ENCODE measurements at places on chromosomes 1 and 21.

- no peak for DNase-seq
These were observed 3.2 kb upstream of the RXFP4 start for GRCh38 chr1:155938220-155938627.

DNA sequence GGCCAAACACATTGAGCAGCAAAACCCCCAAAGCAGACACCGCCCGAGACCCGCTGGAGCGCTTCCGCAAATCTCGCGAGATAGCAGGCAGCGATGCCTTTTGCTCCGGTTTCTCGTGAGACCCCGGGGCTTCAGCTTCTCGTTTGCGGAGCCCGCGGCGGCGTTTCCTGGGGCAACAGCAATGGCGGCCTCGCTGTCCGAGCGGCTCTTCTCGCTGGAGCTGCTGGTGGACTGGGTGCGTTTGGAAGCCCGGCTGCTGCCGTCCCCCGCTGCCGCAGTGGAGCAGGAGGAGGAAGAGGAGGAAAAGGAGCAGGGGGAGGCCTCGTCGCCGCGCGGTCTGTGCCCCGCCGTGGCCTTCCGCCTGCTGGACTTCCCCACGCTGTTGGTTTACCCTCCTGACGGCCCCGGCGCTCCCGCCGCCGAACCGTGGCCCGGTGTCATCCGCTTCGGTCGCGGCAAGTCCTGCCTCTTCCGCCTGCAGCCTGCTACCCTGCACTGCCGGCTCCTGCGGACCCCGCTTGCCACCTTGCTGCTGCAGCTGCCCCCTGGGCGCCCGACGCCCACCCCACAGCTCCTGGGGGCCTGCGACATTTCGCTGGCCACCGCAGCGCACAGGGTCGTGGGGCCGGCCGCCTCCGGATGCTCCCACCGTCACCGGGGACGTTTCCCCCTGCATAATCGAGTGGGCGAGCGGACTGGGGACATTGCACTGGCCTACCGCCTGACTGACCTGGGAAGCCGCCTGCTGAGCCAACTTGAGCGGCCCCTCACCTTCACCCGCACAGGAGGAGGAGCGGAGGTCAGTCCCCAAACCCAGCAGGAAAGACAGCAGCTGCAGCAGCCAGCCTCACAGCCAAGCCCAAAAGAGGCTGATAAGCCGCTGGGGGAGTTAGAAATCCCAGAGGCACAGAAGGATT, at the start of gene MAP10:
MAP10 (plus strand) TSS at position 148 of the 917 bp plus-strand sequence; CDS start at position 182, 34 bp downstream.
- DNase-seq = peak; percentile 37

- DNase-seq = no peak
These were observed 392.6 kb upstream of the VAMP3 start for GRCh38 chr1:7378346-7379130.

DNA sequence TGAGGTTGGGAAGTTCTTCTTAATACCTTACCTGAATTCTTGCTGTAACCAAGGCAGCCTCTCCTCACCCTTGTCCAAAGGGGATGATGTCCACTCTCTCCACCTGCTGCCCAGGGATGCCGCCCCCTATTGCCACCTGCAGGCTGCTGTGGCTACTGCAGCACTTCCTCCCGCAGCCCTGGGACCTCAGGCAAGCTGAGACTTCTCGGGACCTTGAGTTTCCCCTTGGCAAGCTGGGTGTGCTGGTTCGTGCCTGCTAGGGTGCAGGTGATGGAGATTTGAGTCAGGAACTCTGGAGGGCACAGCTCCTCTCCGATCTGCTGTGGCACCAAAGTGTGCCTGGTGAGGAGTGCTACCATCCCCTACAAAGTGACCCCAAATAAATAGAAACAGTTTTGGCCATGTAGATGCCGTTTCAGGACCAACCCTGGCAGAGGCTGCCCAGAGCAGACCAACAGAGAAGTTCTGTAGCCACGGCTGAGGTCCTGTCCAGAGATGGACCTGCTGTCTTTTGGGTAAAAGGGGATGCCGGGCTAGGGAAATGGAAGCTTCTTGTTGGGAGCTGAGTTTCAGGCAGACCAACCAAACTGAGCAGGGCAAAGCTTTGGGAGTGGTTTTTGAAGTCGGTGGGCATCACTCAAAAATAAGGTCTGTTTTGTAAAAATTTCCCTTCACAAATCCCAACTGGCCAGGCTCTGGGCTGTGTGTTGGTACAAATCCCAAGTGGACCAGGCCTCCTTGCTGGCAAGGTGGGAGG, 31.7 kb downstream of the RUNX3 start:
- no peak for DNase-seq

DNA sequence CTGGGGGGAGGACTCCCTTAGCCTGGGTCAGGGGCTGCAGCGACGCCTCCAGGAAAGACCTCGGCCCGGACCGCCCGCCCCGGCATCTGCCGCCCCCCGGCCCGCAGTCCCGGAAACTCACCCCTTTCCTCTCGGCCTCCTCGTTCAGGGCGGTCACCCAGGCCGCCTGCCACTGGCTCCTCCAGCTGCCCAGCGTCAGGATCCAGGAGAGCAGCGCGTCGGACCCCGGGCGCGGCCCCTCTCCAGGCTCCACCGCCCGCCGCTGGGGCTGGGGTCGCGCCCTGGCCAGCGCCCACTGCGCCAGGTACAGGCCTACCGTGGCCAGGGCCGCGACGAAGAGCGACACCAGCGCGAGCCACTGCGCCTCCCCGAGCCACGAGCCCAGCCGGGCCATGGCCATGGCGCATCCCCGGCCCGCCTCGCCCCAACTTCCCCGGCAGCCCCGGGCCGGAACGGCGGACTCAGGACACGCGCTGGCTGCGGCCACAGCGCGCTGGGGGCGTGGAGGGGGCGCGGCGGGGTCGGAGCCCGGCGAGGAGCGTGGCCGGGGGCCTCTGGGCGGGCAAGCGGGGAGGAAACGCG, 478 bp downstream of the C2CD2 start:
- DNase-seq = no peak

- no peak for DNase-seq
These were observed 45.0 kb upstream of the FHAD1 start for GRCh38 chr1:15201849-15202551.

GRCh38 chr1:165116732-165117131, 239.8 kb downstream of the LMX1A start:
- no peak for DNase-seq

DNA sequence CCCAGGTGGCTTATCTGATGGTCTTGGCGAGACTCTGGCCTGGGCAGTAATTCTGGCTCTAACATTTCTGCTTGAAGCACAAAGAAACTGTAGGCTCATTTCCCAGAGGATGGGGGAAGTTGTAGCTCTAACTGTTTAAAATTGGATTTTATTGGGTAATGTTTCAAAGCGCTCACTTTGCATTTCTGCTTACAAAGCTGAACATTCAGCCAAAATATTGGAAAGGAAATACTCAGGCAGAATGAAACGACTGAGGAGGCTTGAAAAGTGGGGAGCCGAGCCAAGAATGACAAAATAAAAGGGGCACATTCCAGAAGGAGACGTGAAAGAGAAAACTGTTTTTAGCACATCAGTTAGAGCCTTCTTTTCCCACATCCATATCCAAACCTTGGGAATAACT, 202.6 kb downstream of the GRIK1 start:
- DNase-seq = no peak

DNA sequence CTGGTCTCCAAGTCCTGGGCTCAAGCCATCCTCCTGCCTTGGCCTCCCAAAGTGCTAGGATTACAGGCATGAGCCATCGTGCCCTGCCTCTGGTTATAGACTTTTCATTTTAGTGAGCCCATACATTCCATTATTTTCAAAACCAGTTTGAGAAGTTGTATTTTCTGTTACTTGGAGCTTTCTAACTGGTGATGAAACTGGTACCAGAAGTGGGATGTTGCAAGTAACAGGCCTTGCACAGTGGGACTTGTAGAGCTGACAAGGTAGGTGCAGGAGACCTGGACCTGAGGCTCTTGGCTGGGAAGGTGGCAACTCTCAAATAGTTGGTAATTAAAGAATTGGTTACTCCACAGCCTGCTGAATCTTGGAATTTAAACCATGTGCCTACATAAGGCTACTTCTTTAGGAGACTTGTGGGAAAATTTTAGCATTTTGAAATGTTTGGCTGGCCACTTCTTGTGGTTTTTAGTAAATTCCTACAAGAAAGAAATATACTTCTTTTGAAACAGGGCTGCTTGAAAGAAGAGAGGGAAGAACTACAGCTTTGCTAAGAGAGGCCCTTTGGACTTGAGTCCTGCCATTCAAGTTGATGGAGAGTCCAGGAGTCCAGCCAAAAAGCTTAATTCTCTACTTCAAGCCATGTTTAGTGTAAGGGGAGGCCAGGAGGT, 9.8 kb upstream of the ALPL start:
- no peak for DNase-seq

DNA sequence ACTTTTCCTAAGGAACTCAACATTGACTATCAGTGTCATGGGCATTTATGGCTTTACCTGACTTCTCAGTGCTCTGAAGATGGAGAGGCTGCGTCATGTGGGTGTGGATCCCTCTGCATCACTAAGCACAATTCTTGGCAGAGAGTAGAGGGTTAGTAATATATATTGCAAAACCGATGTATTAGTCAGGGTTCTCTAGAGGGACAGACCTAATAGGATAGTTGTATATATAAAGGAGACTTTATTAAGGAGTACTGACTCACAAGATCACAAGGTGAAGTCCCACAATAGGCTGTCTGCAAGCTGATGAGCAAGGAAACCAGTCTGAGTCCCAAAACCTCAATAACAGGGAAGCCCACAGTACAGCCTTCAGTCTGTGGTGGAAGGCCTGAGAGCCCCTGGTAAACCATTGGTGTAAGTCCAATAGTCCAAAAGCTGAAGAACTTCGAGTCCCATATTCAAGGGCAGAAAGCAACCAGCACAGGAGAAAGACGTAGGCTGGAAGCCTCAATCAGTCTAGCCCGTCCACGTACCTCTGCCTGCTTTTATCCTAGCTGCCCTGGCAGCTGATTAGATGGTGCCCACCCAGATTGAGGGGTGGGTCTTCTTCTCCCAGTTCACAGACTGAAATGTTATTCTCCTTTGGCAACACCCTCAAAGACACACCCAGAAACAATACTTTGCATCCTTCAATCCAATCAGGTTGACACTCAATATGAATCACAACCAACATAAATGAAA, 159.7 kb upstream of the NRIP1 start:
- no peak for DNase-seq

DNA sequence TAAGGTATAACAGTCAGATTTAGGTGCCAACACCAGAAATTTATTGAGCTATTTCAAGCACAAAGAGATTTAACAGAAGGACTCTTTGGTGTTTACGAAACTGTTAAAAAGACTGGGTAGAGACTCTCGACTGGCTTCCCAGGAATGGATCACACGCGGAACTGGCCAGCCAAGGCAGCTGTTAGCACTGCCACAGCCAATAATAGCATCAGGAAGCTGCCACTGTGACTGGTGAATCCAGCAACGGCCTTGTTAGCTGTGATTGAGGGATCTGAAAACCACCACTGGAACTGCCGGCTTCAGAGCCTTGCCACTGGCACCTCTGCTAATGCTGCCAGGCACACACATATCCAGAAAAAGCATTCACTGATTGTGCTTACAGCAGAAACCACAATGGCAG, 10.6 kb upstream of the SIM2 start:
- DNase-seq = no peak

GRCh38 chr1:198734323-198735008, 95.6 kb downstream of the PTPRC start:
- DNase-seq = no peak
